Peyer's patch (tissue), 4 donors: ENCODE measurements at places on chromosomes 12 and 14. TPM values are rescaled to one million over a fixed set of nuclear protein-coding genes. Genes with fewer than 3 reads are reported as not detected.

DNA sequence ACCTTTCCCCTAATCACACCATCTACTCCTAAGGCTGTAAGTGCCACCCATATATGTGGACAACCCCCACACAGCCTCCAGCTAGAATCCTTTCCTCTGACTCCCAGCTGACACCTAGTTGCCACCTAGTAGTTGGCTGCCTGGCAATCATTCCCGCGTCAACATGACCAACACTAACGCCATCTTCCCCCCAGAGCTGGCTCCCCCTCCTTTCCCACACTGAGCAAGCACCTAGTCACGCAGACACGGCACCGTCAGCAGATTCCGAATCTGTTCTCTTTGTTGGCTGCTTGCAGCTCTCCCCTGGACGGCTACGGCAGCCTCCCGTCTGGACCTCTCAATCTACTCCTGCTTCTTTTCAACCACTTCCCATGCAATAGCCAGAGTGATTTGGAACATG, 27.7 kb downstream of the UBR7 start:
- H3K27me3 ChIP-seq, result no peaks in the 10 kb centered on the region
- no peak overlapping the region for H3K4me3 ChIP-seq
- H3K36me3 ChIP-seq, result no peaks in the 10 kb centered on the region
- no peaks in the 10 kb centered on the region for H3K4me1 ChIP-seq

Gene WDHD1
- total RNA-seq, result 1.2 TPM

- DNase-seq, result no peak
- H3K4me3 ChIP-seq, result no peak overlapping the region
- H3K27ac ChIP-seq, result no peak overlapping the region
- H3K4me1 ChIP-seq, result no peaks in the 10 kb centered on the region
- no peaks in the 10 kb centered on the region for H3K36me3 ChIP-seq
Measured at GRCh38 chr12:64912516-64913255, 88.2 kb downstream of the TBC1D30 start.

DNA sequence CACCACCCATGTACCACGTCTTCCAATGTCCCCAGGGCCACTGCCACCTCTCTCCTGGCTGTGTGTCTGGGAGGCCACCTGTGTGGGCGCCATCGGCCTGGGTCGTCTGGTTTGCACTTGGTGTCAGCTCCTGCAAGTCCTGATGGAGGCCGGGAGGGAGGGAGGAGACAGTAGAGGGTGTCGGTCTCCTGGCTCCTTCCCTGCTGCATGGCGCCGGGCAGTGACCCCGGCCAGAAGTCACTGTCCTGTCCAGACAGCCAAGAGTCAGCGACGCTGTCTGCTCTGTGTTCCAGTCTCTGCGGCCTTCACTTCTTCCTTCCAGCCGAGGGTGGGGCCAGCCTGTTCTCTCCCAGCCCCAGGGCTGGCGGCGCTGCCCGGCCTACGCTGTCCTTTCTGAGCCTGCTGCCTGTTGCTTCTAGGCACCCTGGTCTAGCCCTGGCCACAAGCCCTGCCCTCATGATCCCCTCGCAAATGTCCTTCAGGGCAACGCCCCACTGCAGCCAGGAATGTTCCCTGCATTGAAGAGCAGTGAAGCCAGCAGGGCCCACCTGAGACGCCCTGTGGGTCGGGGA, 13.0 kb upstream of the LBHD2 start:
- DNase-seq, result no peak
- no peaks in the 10 kb centered on the region for H3K36me3 ChIP-seq
- H3K27ac ChIP-seq, result peak overlapping the region; percentile 30
- no peaks in the 10 kb centered on the region for H3K27me3 ChIP-seq
- H3K4me1 ChIP-seq, result peaks cover 60% of the 10 kb centered on the region
- no peak overlapping the region for H3K4me3 ChIP-seq

DNA sequence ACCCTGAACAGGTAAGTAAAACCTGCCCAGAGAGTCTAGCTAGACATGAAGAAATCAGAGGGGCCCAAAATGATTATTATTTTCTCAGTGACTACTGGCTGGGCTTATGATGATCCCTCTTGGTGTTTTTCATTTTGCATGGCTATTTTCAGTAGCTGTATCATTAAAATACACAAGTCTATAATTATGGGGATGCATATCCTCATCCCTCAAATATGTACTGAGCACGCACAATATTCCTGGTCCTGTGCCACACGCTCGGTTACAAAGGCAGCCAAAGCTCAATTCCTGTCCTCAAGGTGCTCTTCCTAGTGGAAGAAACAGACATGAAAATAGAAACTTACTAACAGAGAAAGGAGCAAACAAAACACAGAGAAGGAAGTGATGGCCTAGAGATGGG, 180.0 kb downstream of the DAD1 start:
- H3K36me3 ChIP-seq, result no peaks in the 10 kb centered on the region
- DNase-seq, result no peak
- no peak overlapping the region for H3K4me3 ChIP-seq
- no peaks in the 10 kb centered on the region for H3K27me3 ChIP-seq

- H3K4me1 ChIP-seq, result no peaks in the 10 kb centered on the region
- no peaks in the 10 kb centered on the region for H3K27me3 ChIP-seq
- no peaks in the 10 kb centered on the region for H3K36me3 ChIP-seq
- no peak for DNase-seq
- no peak overlapping the region for H3K4me3 ChIP-seq
- H3K27ac ChIP-seq, result no peak overlapping the region
Measured at GRCh38 chr12:62998454-62998853, 63.5 kb upstream of the PPM1H start.

- H3K27ac ChIP-seq, result no peak overlapping the region
- H3K4me1 ChIP-seq, result no peaks in the 10 kb centered on the region
- no peaks in the 10 kb centered on the region for H3K36me3 ChIP-seq
Measured at GRCh38 chr12:14984766-14985285, 12.0 kb downstream of the PDE6H start.

GRCh38 chr12:120214626-120215356, 13.9 kb upstream of the RPLP0 start:
- H3K4me3 ChIP-seq, result no peak overlapping the region
